ENCODE measurements at places on chromosomes 3 and 15. TPM values are rescaled to one million over a fixed set of nuclear protein-coding genes. Genes with fewer than 3 reads are reported as not detected.

ARGFX gene
- total RNA-seq, result not detected

FRMD5 gene
- total RNA-seq, result 1.3 TPM

TRPM1 gene
- not detected for total RNA-seq

SLC27A2 gene
- total RNA-seq, result 4.6 TPM

CCR3 gene
- total RNA-seq, result not detected

ZNF774 gene
- 5.7 TPM for total RNA-seq

GRCh38 chr3:124463234-124463633 is 267.0 kb upstream of the UMPS start:
- no peak for DNase-seq

DNA sequence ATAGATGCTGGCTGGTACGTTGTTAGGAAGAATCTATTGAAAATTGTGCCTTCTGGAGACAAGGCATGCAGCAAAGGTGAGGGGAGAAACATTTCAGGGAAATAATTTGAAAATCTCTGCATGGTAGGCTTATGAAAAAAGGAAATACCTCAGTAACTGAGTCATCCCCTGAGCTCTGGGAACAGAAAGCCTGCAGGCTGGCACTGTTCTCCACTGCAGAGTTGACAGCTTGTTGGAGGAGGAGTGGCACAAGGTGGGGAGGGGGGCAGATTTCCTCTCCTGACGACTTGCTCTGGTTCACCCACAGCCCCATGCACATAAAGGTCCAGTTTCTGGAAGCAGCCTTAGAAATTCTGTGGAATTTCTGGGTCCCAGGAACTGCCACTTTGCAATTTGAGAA is 179.4 kb downstream of the ABHD5 start:
- peak; percentile 28 for DNase-seq

GRCh38 chr15:58355973-58356372 is 75.8 kb upstream of the LIPC start:
- DNase-seq, result no peak

DNA sequence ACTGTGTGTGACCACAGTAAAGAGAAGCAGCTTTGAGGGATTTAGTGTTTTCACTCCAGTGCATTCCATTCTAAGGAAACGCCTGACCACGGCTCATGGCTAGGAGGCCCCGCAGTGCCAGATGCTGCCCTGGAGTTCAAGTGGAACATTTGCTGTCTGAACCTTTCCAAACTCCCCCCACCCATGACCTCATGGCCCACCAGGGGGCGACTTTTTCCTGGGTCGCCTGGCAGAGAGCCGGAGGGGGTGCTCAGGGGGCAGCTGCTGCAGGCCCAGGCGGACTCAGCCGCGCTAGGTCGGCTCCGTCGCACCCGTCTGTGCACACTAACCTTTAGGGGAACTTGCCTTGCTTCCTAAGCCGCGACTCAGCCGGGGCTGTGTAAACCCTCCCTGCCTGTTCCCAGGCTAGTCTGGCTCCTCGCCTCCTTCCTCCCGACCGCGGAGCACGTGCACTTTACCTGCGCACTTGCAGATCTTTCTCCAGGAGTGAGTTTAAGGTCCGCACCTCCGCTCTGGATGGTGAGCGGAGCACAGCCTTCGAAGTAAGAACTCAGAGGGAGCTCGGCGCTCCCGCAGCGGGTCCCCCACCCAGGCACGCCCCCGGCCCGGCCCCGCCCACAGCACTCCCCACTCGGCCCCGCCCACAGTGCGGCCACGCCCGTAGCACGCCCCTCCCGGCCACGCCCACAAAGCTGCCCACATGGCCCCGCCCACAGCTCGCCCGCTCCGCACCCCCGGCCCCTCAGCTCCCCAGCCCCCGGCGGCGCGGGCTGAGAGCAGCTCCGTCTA is at the start of gene OCA2:
TSS of gene OCA2 (minus strand) at position 550 of the 789 bp plus-strand sequence. CDS start 17,441 bp downstream, outside the sequence.
- peak; percentile 51 for DNase-seq

All from body of pancreas (tissue), 4 donors.